ENCODE measurements at places on chromosomes 2 and 18. TPM values are rescaled to one million over a fixed set of nuclear protein-coding genes. Genes with fewer than 3 reads are reported as not detected.
A peak's percentile ranks its signal among the peaks of the same experiment; 100 is the strongest.

- peaks cover 4% of the 10 kb centered on the region for H3K27me3 ChIP-seq
- peaks cover 38% of the 10 kb centered on the region for H3K4me1 ChIP-seq
- H3K36me3 ChIP-seq: peaks cover 1% of the 10 kb centered on the region
- no peak overlapping the region for H3K4me3 ChIP-seq
Measured at GRCh38 chr2:230868947-230869913, 4.5 kb downstream of the ITM2C start.

DNA sequence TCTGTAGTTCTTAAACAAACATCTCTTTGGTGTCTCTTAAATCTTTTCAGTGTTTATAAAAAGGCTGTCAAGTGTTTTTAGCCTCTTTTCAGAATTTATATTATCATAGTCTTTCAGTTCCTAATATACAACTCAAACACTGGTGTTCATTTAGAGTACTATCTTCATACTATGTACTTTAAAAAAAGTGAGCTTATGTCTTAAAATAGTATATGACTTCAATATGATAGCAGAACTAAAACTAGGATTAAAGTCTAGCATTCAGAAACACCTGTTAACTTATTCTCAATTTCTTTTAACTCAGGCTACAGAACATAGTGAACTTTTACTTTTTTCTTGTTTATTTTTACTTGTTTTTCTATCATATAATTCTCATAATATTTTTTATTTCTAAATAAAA, 14.7 kb upstream of the IKZF2 start:
- DNase-seq: no peak
- no peak overlapping the region for H3K27ac ChIP-seq
- H3K36me3 ChIP-seq: no peaks in the 10 kb centered on the region
- no peak overlapping the region for H3K4me3 ChIP-seq

DNA sequence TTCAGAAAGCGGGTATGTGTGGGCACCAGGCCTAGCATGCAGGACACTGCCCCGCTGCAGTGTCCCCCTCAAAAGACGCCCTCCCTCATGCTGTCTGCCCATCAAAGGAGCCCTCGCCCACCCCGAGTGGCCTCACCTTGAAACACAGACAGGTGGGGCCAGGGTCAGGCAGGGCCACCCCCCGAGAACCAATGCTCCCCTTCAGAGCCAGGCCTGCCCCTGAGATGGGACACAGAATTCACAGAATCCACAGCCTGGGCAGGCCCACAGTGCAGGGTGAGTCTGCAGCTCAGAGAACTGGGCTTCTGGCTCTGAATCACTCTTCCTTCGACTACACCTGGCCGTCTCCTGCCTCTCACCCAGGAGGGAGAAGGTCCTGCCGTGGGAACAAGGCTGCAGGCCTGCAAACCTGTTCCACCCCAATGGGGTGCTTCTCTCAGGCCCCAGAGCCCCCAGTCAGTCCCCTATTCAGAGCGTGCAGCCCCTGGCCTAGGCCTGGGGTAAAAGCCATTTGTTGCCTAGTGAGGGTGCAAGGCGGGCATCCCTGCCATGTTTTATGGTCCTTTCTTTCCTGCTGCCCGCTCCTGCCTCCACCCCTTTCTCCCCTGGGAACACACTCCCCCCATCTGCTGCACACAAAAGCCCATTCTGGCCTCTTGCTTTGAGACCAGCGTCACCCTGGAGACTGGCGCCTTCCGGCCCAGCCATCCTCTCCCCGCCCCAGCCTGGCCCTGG, 11.3 kb upstream of the ARHGEF4 start:
- H3K27ac ChIP-seq: peak overlapping the region; percentile 58
- H3K4me3 ChIP-seq: peak overlapping the region; percentile 35
- peaks cover 14% of the 10 kb centered on the region for H3K4me1 ChIP-seq
- no peaks in the 10 kb centered on the region for H3K36me3 ChIP-seq
- DNase-seq: no peak

SLC9A4 gene
- total RNA-seq: 0.06 TPM
